ENCODE measurements at places on chromosomes 2 and 18.

DNA sequence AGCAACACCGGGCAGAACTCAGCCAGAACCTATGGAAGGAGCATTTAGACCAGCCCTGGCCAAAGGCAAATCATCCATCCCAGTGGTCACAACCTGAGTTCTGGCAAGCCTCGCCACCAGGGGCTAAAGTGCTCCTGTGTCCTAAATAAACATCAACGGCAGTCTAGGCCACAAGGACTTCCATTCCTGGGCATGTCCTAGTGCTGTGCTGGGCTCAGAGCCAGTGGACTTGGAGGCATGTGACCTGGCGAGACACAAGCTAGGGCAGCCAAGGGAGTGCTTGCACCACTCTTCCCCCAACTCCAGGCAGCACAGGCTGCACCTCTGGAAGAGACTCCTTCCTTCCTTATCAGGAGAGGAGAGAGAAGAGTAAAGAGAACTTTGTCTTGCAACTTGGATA lies 69.0 kb downstream of the ST6GAL2 start:
- DNase-seq, result no peak

DNA sequence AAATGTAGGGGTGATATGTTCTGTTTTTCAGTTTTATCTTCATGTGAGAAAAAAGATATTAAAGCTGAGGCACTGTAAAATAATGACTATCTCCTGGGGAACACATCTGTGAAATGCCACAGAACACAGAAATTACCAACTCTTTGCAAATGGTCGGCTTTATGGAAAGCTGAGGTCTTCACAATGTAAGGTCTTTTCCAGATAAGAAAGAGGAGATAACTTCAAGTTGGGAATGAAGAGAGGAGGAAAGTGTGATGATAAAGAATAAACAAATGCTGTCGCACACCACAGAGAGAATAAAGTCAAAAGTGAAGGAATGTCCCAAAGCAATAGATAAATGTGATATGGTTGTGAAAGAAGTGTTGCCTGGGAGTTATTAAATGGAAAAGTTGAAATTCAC lies 1.2 kb upstream of the ALPK2 start:
- DNase-seq, result no peak

- no peak for DNase-seq
These were observed 102.3 kb downstream of the STPG4 start for GRCh38 chr2:47052847-47053246.

GRCh38 chr18:9918016-9918680 lies 4.3 kb downstream of the VAPA start:
- DNase-seq, result no peak

- DNase-seq, result peak; percentile 33
These were observed 93.1 kb downstream of the CABLES1 start for GRCh38 chr18:23228102-23229061.

DNA sequence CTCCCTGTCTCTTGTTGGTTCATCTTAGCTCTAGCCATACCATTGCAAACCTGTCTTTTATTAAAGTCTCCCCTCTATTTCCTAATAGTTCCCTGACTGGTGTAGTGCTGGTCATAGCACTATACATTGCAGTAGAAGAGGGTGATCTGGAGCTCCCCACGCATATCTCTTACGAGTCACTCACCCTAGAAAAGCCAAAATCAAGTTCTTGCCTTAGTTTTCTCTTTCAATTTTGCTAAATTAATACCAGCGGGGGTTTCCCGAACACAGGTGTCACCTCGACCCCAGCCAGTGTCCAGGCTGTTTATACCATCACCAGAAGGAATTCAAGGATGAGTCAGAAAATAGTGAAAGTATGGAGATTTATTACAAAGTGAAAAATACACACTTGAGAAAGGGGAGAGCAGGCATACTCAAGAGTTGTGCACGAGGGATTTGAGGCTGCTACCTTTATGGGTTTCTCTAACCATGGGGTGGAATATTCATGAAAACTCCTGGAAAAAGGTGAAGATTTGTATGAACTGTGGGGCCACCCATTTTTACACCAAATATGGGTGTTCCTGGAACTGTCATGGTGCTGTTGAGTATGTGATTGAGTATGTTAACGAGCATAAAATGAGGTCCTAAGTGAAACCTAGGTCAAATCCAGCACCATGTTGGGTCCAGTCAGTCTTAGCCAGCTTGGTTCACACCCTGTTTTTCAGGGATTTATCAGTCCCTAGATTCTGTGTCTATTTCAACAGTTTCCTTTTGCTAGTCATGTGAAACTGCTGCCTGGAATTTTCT lies 20.2 kb downstream of the PROKR1 start:
- DNase-seq, result no peak

GRCh38 chr2:173161040-173161439 lies 85.4 kb downstream of the MAP3K20 start:
- no peak for DNase-seq

- no peak for DNase-seq
These were observed 147.0 kb upstream of the ALPP start for GRCh38 chr2:232231554-232231953.

GRCh38 chr2:47035615-47036488 lies 119.3 kb downstream of the STPG4 start:
- peak; percentile 27 for DNase-seq

GRCh38 chr2:241235859-241236593 lies 47.5 kb downstream of the ANO7 start:
- no peak for DNase-seq

DNA sequence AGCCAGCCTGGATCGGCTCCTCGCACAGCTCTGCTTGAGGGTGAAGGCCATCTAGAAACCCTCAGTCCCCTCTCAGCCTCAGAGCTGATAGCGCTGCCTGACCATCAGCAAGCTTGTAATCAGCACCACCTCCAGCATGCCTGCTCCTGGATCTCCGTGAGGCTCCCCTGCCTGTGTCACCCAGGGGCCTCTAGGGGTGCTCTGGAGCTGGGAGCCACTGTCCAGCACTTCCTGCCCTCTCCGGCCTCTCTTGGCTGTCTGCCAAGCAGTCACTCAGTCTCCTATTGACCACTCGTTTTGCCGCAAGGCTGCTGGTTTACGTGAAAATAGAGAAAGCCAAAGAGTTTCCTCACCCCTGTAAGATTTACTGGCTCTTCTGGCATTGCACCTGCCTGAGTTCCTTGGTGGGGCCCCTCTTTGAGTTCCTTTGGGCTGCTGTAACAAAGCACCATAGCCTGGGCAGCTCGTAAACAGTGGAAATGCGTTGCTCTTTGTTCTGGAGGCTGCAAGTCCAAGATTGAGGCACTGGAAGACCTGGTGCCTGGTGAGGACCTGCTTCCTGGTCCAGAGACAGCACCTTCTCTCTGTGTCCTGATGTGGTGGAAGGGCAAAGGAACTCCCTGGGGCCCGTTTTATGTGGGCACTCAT lies 17.9 kb downstream of the CAPN10 start:
- peak; percentile 67 for DNase-seq

DNA sequence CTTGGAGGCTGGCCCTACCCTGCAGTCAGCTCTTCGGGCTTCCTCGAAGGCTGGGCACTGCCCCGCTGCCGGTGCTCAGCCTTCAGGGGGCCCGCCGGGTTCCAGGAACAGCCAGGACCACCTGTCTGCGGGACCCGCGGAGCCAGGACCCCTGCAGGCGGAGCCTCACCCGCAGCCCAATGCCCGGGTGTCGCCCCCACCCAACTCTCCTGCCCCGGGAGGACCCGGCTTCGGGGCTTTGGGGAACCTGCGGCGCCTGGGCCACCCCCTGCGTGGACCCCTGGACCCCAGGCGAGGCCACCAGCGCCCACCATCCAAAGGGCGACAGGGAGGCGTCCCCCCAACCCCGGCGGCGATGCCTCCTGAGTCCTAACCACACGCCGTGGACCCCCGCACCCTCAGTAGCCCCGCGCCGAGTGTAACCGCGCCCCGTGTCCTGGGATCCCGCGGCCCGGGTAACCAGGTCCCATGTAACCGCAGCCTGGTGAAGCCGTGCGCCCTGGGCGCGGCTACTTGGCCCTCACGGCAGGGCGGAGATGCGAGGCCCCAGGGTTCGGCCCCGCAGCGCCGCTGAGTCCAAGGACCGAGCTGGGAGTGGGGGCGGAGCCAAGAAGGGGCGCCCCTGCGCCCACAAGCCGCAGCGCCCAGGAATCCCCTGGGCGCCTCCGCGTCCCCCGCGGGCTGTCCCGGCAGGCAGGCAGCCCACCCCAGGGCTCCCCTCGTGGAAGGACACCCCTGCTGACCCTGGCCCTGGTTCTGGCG lies 11.0 kb upstream of the UBE2F start:
- DNase-seq, result peak; percentile 61

- no peak for DNase-seq
These were observed 286.2 kb downstream of the GRB14 start for GRCh38 chr2:164335128-164335527.

DNA sequence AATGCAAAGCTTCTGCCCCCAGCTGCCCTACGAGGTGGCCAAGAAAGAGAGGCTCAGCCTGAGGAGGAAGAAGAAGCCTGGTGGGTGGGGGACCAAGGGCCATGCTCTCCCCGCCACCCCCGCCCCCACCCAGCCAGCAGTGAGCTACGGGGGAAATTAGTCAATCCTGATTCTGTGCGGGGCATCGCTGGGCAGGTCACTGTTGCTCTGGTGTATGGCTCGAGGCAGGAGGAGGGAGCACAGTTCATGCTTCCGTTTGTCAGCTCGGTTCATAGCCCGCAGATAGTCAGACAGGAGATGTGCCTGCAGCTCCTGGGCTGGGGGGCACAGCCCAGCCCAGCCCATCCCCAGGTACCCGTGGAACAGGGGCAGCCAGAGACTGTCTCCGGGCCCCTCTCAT lies 17.1 kb downstream of the RAMP1 start:
- no peak for DNase-seq

- DNase-seq, result no peak
These were observed 7.8 kb downstream of the RAB11FIP5 start for GRCh38 chr2:73104933-73105332.

DNA sequence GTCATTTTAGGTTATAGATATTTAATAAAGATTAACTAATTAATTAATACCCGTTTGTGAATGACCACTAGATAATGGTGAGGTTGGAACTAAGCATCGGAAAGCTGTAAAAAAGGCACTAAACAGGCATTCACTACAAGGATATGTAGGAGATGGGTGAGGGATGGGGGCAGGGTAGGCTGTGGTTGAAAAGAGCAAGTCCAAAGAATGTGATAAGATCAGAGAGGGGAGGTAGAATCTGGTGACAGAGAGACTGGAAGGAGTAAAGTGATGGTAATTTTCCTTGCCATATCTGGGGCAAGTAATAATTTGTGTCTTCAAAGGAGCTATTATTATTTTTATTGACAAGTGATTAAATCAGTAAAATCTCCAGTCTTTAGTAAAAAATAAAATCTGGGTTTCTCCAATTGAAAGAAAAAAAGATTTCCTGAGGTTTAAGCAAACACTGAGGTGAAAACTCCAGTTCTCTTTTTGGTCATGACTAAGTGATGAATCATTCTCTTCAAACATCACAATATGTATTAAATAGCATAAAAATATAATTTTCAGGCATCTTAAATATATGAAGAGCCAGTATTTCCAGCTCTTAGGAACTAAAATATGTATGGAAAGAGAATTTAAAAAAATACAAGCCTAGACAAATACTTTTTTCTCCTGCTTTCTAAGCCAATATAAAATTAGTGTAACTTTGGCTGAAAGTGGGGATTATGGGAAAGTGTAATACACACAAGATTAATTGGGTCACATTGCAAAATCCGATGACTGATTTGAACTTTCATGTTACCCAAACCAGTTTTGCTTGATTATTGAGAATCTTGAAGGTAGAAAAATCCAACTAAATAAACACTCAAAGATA lies 259.1 kb upstream of the RBMS1 start:
- no peak for DNase-seq

DNA sequence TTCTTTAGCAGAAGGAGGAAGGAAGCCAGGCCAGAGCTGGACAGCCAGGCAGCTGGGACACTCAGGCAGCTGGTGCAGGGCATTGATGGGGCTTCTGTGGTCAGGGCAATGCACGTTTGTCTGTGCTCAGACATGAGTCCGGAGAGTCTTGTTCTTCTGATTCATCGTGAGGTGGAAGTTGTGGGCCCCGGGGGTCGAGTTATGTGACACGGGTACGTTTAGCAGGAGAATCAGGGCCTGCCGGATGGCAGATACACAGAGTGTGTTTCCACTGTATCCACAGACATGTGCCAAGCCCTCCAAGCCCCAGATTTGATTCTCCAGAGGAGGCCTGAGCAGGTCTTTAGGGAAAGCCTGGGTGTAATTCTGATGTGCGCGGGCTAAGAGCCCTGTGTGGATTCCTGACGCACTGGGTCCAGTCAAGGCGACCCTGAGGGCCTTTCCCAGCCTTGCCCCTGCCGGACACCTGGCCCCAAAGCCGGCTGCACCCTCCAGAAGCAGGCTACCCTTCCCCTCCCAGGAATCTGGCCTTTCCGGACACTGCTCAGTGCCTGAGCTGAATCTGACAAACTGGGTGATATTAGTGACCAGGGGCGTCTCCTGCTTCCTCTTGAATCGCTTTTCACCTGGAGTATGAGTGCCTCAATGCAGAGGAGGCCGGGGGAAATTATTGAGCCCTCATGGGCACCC lies 10.1 kb downstream of the ARHGEF4 start:
- DNase-seq, result no peak

DNA sequence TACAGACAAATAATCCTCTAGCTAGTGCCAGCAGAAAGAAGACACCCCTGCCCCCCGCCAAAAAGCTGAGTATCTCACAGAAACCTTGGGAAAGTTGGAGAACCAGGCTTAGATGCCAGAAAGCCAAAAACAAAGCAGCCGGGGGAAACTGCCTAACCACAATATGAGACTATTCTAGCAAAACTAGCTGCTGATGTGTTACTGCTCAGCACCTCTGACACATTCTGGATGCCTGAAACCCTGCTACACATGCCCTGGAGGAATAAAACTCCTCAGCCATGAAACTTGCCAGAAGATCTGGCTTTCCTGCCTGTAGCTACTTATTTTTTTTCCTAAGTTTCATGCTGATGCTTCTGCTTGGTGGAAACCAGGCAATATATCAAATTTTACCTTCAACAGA lies 122.7 kb upstream of the GCFC2 start:
- no peak for DNase-seq

- no peak for DNase-seq
These were observed 4.3 kb downstream of the TYW5 start for GRCh38 chr2:199951023-199951422.

GRCh38 chr18:2396162-2396505 lies 175.2 kb downstream of the METTL4 start:
- no peak for DNase-seq

- DNase-seq, result no peak
These were observed 256.1 kb upstream of the SYT4 start for GRCh38 chr18:43533371-43533770.

GRCh38 chr2:39571111-39571731 lies 94.5 kb upstream of the TMEM178A start:
- no peak for DNase-seq

DNA sequence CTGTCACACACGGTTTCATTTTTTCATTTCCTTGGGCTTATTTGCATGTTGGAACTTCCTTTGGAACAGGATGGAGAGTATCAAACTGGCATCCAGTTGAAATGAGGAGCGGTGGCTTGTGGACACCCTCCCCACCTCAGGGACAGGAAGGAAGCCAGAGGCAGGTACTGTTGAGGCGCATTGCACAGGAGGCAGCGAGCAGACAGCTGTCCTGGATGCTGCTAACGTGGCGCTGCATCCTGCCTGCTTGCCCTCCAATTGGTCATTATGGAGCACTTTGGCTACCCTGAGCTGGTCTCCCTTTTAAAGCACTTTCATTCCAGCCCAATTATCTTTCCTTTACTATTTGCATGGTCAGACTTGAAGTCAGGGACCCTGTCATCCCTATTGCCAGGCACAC lies 80.7 kb upstream of the ITGA4 start:
- no peak for DNase-seq
